ENCODE measurements at places on chromosomes 4 and X. TPM values are rescaled to one million over a fixed set of nuclear protein-coding genes. Genes with fewer than 3 reads are reported as not detected.

Gene MSANTD1
- 2.5 TPM for total RNA-seq

DNA sequence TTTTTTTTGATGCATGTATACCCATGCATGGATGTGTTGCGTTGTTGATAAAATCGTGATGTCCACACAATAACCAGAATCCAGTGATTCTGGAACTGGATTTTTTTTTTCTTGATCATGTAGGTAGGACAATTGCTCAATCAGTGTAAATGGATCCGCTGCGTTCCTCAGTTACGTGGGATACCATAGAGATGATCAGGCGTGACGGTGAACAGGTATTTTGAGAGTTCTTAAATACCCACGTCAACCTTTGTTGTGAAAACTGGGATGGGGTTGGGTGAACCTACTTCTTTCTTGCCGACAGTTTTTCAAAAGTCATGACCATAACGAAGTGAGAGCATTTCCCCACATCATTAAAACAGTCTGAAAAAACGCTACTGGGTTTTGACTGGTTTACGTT is 913 bp upstream of the SMIM10L2A start:
- no peak for DNase-seq

DNA sequence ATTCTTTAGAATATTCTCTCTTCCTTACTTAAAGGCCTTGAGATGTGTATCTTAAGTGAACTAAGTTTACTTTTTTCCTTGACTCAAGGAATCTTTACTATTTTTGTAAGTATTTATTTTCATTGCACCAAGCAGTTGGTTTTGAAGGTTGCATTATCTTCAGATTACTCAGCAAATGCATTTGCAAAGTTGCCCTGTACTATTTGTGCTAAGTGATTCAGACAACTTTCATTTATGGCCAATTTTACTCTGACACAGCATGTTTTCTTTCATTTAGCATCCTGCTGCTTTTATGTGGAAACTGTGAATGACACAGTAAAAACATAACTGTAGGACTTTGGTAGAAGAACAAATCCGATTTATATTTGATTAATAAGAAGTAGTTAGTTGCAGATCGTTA is 191.0 kb downstream of the CCSER1 start:
- DNase-seq: no peak

GRCh38 chr4:181323061-181323460 is 920.1 kb upstream of the TENM3 start:
- DNase-seq: no peak

Gene TMPRSS11A
- total RNA-seq: 1.8 TPM

DNA sequence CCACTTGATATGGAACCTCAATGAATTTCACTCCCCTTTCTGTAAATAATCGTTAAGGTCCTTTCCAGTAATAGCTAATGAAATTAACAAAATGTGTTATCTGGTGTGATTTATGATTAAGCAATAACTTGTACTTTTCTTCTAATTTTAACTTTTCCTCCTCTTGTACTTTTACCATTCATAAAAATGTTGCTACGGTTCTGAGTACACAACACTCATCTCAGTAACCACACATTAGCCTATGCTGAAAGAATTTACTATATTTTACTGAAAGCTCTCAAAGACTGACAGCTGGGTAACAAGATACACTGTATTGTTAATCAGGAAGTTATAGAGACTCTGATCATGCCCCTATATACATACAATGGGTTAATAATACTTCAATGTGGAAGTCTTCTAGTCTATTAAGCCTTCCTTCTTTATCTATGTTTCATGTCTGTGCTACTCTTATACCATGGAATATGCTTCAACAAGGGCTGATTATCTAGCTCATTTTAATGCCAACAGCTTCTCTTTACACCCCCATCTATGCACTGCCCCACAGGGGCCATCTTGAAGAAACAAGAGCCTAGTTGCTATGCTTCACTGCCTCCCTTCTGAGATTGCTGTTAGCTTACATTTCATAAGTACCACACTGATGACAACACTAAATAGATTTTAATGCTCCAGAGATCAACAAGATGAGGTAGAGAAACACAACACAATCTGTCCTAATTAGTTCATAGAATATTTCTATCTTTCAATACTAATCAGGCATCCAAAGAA is 39.1 kb downstream of the LAMP2 start:
- no peak for DNase-seq
